ENCODE measurements at places on chromosomes 5 and 9.

DNA sequence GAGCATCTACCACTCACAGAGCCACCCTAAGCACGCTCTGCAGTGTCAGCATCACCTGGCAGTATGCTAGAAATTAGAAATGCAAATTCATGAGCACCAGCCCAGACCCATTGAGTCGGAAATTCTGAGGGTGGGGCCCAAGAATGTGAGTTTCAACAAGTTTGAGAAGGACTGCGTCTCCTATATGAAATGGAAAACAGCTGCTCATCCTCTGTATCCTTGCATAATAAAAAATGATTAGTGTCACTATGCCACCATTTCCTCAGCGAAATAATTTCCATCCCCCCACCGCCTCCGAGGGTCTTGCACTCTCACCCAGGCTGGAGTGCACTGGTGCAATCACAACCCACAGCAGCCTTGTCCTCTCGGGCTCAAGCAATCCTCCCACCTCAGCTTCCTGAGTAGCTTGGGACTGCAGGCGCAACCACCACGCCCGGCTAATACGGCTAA is 1.3 kb upstream of the IQGAP2 start:
- DNase-seq: no peak

- no peak for DNase-seq
Observed at GRCh38 chr5:174400461-174400860, 323.9 kb upstream of the MSX2 start.

- no peak for DNase-seq
Observed at GRCh38 chr9:109923471-109923760, 143.4 kb downstream of the PALM2AKAP2 start.

DNA sequence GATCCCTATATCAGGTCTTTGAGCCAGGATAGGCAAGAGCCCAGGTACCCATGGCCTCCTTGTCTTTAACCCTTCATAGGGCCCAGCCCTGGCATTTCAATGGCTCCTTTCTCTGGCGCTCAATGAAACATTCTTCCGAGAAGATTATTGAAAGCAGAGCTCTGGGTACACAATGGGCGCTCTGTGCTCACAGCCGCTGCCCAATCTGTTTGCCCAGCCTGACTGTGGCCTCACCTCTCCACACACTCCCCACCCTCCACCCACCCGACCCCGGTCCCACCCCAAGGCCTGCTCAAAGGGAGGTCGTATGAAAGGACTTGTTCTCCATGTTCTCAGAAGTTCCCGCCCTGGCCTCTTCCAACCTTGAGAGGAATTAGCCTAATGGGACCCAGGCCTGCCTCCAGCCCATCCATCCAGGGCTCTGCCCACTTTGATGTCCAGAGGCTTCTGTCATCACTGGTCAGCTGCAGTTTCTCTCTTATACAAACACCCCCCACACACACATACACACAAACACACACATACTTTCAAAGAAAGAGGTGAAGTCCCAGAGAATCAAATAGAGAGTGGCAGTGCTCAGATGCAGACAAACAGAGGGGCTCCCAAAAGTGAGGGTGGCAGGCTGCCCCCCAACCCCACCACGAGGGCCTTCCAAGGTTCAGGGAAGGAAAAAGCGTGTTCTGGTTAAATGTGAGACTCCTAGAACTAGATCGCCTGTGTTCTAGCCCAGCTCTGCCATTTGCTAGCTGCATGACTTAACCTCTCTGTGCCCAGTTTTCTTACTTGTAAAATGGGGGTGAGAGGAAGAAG is 5.1 kb upstream of the ARSI start:
- DNase-seq: no peak

DNA sequence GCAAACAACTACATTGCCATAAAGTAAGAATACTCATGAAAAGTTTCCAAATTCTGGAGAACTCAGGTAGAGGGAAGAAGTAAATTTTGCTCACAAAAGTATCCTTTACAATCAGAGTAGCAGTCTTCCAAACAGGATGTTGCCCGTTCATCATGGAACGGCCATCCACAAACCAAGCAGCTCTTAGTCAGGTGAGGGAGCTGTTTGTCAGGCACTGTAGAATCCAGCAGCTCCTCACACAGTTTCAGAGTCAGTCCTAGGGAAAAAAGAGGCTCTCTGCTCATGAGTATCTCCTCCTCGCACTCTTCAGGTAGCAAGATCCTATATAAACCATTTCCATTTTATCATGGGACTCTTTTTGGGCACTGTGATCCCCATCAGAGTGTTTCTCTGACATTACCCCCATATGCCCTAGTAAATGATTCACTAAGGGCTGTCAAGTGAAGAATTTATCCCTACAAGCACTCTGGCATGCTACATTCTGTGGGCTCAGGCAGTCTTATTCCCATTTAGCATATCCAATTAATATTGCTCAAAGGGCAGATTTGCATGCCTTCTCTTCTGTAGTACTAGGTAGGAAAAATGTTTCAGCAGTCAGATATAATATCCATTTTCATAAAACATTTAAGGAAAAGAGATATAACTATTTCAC is 97.9 kb downstream of the WDR41 start:
- no peak for DNase-seq

- no peak for DNase-seq
Observed at GRCh38 chr9:133918111-133918813, 73.9 kb downstream of the VAV2 start.

DNA sequence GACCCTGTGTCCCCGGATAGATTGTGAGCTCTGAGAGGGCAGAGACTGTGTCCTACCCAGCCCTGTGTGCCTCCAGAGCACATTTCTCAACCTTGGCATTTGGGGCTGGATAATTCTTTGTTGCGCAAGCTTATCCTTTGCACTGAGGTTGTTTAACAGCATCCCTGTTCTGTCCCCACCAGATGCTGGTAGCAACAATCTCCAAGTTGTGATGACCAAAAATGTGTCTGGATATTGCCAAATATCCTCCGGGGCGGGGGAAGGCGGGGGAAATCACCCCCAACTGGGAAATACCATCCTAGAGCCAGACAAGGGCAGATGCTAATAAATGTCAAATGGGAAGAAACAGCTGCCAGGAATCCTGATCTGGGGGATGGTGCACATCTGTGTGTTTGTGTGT is 24.0 kb upstream of the TNIP1 start:
- DNase-seq: no peak

- no peak for DNase-seq
Observed at GRCh38 chr5:59496524-59497134, 396.9 kb downstream of the PDE4D start.

DNA sequence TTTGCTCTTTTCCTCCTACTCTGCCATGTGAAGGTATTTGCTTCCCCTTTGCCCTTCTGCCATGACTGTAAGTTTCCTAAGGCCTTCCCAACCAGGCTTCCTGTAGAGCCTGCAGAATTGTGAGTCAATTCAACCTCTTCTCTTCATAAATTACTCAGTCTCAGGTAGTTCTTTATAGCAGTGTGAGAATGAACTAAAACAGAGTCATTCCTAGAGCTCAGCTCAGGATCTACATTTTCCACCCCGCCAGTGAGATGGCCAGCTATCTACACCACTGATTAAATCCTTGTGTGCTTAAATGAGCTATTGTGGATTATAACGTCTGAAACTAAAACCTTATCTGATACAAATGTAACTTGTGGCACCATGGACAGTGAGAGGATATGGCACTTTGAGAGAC is 55.0 kb downstream of the FRMD3 start:
- no peak for DNase-seq

- no peak for DNase-seq
Observed at GRCh38 chr9:134681061-134681661, 39.6 kb downstream of the COL5A1 start.

DNA sequence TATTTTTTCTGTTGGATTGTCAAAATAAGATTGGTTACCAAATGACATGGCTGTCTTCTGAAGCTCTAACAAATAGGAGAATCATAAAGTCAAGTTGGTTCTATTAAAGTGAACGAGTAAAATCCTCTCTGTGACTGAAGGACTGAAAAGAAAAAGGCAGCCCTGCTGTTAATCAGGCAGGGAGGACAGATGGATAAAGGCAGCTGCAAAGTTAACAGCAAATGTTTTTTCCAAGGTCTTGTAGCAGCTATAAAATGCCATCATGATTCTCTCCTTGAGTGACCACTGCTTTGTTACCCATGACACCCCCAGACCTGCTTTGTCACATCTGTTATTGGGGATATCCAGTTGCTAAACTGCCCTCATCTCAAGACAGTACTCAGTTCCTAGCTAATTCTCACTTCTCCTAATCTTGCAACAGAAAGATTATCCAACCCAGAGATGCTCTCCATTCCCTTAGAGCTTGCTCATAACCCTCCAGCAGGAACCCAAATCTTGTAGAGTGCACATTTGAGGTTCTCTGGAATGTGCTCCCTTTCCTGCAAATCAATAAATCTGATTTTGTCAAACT is 89.7 kb upstream of the PARP8 start:
- no peak for DNase-seq

DNA sequence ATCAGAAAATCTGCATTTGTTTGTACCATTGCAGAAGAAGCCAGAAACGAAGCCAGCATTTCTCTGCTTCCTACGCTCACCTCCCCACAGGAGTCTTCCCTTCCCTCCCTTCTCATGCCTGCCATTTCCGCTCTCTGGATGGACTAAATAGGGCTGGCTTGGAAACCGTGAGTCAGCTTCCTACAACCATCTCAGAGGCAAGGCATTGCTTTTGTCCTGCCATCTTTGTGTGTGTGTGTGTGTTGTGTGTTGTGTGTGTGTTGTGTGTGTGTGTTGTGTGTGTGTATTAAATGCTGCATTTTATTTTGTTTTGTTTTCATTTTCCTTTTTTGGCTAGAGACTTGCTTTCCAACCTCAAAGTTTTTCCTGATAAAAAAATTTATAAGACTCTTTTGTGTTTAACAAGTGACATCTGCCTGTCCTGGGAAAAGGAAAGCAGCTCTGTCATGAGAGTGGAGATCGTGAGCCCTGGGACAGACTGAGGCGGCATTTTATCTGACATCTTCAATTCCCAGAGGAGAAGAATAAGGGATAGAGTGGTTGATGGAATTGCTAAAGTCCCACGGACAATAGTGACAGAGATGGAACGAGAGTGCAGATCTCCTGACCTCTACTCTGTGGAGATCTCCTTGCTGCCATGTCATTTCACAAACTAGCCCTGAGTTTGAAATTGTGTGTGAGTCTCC is 7.5 kb upstream of the EGFLAM start:
- DNase-seq: no peak

DNA sequence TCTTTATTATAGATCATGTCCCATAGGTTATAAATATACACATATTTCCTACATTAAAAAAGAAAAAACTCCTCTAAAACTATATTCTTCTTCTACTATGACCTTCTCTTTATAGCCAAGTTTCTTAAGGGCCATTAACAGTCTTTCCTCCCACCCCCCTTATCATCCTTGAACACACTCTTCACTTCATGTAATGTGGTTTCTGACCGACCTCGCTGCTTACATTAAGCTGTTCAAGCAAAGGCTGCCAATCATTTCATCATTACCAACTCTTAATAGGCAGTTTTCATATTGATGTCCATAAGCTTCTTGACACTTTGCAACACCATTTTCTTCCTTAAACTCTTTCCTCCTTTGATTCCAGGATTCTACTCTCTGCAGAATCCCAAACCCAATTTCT is 283.0 kb upstream of the PCSK5 start:
- no peak for DNase-seq

- no peak for DNase-seq
Observed at GRCh38 chr9:106218854-106219253, 524.5 kb downstream of the TMEM38B start.

DNA sequence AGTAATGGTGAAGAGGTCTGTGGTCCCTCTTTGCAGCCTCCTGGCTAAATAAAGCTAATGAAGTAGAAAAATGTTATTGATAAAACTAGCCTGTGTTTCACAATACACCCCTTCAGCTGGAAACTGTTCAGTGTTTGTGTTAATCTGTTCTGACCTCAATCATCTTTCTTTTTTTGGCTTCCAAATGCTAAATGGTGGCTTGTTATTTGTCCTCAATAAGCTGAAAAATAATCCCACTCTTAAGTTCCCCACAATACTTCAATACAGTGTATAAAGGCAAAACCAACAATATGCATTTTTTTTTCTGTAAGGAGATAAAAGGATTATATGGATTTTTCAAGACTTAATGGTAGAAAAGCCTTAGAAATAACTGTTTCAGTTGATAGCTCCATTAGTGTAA is 560.5 kb downstream of the TUSC1 start:
- no peak for DNase-seq

- no peak for DNase-seq
Observed at GRCh38 chr5:134568337-134568700, 42.8 kb downstream of the JADE2 start.

GRCh38 chr9:114310471-114311450 is 12.1 kb upstream of the ORM1 start:
- DNase-seq: no peak

DNA sequence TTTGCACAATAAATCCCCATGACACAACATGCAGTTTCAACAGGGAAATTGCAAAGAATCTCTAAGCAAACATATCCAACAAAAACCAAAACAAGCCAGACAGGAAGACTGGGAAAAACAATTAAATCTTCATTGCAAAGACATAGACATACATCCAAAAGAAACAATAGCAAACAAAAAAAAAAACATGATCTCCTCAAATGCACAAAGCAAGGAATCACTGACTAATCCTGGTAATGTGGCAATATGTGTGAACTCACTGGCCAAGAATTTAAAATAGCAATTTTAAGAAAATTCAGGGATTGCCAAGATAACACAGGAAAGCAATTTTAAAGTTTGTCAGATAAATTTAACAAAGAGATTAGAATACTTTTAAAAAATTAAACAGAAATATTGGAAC is 520.1 kb upstream of the SMC2 start:
- no peak for DNase-seq

DNA sequence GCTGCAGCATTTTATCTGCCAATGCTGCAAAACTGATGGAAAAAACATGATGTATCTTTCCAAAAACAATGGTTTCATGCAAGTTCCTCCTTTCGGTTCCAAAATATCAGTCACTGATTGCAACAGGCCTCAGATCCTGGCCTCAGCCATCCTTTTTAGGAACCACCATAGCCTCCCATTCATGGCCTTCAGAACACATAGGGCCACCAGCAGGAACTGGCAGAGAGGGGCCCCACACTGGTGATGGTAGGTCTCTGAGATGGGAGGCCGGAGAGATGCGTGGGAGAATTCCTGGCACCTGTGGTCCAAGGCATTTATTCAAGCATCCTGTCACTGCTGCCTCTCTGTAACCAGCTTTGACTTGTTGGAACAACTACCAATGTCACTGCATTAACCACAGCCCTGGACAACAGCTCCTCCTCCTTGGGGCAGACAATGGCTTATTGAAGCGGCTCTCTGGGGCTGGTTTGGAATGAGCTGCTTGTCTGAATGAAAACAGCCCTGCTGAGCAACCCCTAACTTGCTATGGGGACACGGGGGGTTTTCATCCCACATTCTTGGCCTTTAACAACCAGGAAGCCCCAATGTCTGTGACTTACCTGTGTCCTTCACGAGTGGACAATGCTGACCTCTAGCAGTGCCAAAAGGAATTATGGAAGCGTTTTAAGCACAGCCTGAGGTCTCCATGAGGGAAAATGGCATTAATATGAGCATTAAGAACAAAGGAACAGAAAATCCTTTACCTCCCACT is 108.1 kb downstream of the LHFPL2 start:
- no peak for DNase-seq

- DNase-seq: no peak
Observed at GRCh38 chr5:177546258-177546741, 8.1 kb downstream of the FAM193B start.

GRCh38 chr9:133114886-133115603 is 6.0 kb downstream of the RALGDS start:
- DNase-seq: no peak

- DNase-seq: no peak
Observed at GRCh38 chr9:129053020-129053419, 16.6 kb downstream of the MIGA2 start.
